ENCODE measurements at places on chromosomes 3 and 15. TPM values are rescaled to one million over a fixed set of nuclear protein-coding genes. Genes with fewer than 3 reads are reported as not detected.

Gene HYAL1
- not detected for total RNA-seq

- DNase-seq = no peak
These were observed 189.7 kb downstream of the PDZRN3 start for GRCh38 chr3:73435055-73435454.

DNA sequence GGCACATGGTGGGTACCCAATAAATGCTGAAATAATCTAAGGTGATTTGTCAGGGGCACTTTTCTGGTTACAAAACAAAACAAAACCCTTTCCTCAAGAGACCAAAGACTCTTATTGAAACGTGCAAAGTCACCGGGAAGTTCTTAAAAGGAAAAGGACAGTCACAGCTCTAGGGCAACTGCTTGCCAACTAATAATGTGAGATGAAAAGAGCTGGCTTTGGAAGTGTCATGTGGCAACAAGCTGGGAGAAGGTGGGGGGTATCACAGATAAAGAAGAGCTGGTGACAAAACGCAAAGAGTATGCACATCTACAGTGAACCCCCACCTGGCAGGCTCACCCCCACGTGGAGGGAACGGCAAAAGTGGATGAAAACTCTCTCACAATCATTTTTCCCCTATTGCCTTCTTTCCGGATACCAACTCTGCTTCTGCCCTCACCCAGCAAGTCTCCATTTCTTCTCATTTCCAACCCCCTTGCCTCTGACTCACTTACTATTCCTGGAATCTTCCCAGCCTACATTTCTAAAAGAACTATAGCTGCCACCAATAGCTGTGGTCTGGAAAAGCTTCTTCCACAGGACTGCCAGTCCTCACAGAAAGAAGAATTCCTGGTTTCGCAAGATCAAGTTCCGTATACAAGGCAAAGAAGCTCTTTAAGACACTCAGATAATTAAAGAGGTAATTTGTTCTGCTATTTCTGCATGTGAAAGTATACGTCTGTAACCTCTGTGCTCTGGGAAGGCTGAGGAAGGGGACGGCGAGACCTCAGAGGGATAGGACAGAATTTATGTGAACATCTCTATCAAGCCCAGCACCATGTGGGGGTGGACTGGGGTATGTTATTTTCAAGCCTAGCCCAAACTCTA, 21.8 kb upstream of the ANPEP start:
- no peak for DNase-seq

DNA sequence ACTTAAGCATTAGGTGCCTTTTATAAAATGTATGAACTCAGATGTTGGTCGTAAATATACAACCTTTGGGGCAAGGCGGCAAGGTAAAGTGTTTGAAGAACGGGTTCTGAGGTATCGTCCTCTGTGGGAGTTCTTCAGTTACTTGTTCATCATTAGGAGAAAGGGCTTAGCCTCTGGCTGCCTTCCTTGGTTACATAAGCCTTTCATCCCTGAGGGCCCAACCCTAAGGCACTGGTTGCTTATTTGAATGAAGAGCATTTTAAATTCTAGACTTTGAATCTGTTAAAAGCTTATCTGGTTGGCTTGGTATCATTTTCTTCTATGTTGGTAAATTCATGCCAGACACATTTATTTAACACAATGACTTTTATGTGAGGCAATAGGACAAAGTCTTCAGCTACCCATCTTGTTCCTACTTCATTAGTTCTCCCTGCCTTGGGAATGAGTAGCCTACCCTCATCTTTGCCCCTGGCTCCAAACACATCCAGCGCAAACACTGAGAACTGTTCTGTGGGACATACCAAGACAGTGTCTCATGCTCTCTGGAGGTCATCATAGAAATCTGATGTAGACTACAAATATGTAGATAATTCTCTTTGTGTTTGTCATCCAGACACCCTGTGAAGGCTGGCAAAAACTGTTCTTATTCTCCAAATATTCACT, 12.4 kb upstream of the CCDC80 start:
- no peak for DNase-seq

DNA sequence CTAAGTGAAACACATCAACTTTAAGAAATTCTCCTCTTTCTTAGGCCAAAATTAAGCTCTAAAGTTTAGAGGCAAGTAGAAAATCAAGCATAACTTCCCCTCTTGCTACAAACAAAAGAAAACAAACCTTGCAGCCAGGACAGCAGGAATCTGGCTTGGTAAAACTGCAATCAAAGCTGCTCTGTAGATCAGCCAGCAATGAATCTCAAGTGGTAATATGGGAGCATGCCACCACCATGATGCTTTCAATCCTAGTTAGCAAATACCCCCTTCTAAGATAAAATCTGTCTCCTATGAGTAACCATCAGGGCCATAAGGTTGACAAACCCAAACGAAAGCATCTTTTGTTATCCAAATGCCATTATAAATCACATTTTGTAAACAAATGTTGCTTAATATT, 208.3 kb upstream of the PLSCR5 start:
- DNase-seq = no peak

- no peak for DNase-seq
These were observed 200.0 kb downstream of the ZNF385D start for GRCh38 chr3:21551019-21551418.

- no peak for DNase-seq
These were observed 3.5 kb downstream of the MAPKAPK3 start for GRCh38 chr3:50620420-50620819.

- no peak for DNase-seq
These were observed 27.9 kb upstream of the PSTPIP1 start for GRCh38 chr15:76967067-76967466.

- DNase-seq = peak; percentile 61
These were observed 46.2 kb downstream of the TBL1XR1 start for GRCh38 chr3:177150970-177151627.

Gene CA12
- not detected for total RNA-seq

DNA sequence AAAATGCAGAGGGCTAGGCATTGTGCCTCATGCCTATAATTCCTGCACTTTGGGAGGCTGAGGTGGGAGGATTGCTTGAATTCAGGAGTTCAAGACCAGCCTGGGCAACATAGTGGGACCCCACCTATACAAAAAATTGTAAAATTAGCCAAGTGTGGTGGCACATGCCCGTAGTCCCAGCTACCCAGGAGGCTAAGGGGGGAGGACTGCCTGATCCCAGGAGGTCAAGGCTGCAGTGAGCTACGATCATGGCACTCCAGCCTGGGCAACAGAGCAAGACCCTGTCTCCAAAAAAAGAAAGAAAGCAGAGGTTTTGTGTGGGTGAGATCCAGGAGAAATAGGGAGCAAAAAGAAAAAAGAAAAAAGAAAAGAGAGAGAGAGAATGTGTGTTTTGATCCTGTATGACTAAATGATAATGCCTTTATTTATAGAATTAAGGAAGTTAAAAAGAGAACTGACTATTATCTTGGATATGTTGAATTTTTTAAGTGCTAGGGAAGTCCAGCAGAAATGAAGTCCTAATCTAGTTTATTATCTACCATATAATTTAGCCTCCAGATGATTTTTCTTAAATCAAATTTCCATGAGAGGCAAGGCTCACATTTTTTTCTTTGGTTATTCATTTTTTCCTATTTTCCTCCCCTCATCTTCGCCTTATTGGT, 4.8 kb downstream of the TTBK2 start:
- DNase-seq = no peak

Gene FRMD5
- total RNA-seq = not detected

DNA sequence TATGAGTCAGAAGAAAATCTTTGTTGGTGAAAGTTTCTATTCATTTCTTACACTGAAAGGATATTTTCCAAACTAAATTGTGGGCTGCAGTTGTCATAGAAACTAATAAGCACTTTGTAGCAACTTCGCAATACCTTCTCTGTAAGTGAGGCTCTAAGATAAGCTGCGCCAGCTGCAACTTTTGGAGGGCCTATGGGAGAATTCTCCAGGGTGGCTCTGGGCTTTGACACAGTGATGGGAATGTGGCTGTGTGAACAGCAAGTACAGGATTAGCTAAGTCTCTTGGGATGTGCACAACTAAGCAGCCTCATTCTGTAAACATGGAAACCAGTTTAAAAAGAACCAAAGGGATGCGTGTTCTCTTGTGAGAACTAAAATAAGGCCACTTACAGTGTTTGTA, 124.6 kb upstream of the SGO1 start:
- DNase-seq = no peak

Gene TF
- 2.8 TPM for total RNA-seq

Gene HAUS2
- total RNA-seq = 24.9 TPM

DNA sequence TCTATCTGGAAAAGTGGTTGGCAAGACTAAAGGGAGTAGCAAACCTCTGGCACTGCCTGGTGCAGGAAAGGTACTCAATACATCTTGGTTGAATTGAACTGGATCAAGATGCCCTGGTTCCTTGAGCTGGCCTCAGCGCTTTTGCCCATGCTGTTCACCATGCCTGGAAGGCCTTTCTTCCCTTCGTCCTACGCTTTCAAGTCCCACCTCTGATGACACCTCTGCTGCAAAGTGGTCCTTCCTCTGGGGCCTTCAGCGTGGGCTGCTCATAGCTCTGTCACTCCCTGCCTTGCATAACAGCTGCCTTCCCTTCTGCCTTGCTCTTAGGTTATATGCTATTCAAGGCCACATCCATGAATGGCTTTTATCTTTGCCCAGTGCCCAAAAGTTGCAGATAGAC, 23.0 kb downstream of the ITGA11 start:
- DNase-seq = no peak

GRCh38 chr15:33742306-33742705, 226.0 kb upstream of the CHRM5 start:
- DNase-seq = no peak

GRCh38 chr15:50425219-50425618, 1.0 kb downstream of the USP8 start:
- no peak for DNase-seq

- no peak for DNase-seq
These were observed 168.8 kb downstream of the NUP210 start for GRCh38 chr3:13251166-13251903.

GRCh38 chr15:76954744-76955143, 23.2 kb downstream of the RCN2 start:
- no peak for DNase-seq

DNA sequence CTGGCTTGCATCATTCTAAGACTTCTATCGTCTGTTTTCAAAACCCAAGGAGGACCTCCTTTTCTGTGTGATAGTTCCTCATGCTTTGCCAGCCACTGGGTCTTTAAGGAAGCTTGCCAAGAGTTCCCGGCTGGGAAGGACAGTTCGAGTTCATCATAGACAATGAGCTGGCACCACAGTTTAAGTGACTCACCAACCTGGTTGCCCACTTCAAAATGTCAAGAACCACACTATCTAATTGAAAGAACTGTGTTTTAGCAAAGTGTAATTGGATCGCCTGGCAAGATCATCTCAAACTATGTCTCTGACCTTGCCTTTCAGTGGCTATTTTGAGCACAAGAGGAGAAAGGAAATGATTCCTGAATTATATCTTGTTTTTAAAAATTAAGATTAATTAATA, 27.9 kb downstream of the SOX2 start:
- no peak for DNase-seq

DNA sequence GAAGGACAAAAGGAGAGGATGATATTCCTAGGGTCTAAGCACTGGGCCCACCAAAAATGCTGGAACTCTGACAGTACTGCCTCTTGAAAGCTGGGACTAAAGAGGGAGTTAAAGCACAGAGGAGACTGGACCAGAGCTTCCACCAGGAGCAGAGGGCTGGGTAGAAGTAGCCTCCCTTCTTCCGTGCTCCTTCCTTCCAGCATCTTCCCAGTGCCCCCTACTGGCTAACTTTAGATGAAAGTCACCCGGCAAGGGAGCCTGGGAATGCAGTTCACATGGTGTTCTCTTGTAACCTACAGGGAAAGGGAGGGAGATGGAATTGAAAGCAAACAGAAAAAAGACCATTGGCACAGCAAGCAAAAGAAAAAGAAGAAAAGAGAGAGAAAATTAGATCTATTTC, 106.1 kb upstream of the COL8A1 start:
- DNase-seq = no peak

Gene ACTC1
- total RNA-seq = not detected

DNA sequence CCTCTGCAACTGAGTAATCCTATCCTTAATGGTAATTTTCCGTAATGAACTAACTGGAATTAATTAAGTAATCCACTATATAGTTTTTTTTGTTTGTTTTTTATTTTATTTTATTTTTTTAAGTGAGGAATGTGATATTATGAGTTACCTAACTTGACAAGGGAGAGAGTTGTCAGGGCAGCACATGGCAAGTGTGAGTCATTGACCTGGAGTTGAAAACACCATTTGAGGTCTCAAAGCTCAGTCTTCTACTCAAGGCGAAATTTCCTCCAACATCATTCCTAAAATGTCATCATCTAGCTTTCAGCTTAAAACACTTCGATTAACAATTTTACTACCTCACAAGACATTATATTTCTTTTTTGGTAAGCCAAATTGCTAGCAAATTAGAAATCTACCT, 87.8 kb downstream of the NECTIN3 start:
- no peak for DNase-seq

DNA sequence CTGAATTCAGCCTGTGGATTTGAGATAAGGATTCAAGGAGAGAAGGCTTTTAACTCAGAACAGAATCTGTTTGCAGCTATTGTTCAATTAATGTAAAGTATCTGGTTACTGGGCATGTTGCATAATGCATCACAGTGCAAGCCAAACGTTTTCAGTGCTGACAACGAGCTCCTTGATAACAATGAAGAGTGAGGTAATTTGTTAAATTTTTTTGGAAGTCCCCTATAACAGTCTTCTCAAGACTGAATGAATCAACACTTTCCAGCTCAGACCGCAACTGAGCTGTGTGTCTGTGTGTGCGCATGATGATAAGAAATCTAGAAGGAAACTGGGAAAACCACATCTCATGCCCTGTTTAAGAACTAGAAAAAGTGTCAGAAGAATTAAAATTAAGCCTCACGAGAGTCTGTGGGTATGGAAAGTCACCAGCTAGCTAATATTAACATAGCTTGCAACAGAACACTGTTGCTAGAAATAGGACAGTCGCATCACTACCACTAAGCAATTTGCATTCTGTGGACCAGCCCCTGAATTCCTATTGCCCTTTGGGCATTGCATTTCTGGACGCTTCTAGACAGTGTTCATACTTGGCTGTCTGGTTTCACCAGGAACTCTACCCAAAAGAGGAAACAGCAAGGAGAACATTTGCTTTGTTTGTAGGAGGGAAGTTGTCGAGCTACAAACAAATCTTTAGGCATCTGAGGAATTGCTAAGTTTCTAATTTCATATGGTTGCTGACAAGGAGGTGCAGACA, 43.7 kb upstream of the ATP2C1 start:
- DNase-seq = peak; percentile 64

Gene ARGFX
- not detected for total RNA-seq

DNA sequence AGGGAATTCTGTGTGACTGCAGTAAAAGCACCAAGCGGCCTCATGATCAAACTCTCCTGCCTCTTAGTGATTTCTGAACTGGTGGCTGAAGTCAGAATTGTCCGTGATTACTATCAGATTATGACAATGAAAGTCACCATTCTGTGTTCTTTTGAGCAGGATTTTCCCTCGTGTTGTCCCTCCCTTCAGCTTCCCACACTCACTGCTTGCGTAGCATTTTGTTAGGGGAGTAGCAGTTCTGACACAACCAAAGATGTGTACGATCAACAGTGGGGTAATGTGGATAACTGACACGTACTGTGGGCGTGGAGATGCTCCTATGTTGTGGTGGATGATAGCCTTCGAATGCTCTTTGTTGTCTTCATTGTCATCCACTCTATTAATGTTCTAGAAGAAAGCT, 67.8 kb upstream of the ICE2 start:
- DNase-seq = peak; percentile 69

- no peak for DNase-seq
These were observed 177.5 kb downstream of the RORA start for GRCh38 chr15:61051569-61052031.

Data from natural killer cell (primary cell).